Urinary bladder (tissue), 4 donors: ENCODE measurements at places on chromosomes 12 and 14.

DNA sequence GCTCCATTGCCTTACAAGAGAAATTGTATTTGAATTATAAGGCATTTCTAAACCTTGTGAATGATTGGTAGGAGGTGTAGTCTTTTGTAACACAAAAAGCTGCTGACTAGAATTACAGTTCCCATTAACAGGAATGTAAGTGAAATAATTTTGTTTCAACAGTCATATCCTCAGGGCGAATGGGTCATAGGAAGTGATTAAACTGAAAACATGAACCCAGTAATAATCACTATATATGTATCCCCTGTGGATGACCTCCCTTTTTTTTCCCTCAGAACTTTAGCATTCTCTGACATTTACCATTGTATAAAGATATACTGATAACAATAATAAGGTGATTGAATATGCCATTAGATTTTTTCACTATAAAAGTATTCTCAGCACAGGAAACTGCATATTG lies 312.3 kb downstream of the ATP23 start:
- no peak for DNase-seq

GRCh38 chr12:121903202-121903601 lies 14.6 kb downstream of the PSMD9 start:
- no peak for DNase-seq

GRCh38 chr12:132211326-132211725 lies 67.1 kb downstream of the NOC4L start:
- no peak for DNase-seq

- no peak for DNase-seq
Observed at GRCh38 chr12:124743479-124744272, 120.0 kb downstream of the SCARB1 start.

- no peak for DNase-seq
Observed at GRCh38 chr14:74888164-74889158, 6.7 kb downstream of the DLST start.

DNA sequence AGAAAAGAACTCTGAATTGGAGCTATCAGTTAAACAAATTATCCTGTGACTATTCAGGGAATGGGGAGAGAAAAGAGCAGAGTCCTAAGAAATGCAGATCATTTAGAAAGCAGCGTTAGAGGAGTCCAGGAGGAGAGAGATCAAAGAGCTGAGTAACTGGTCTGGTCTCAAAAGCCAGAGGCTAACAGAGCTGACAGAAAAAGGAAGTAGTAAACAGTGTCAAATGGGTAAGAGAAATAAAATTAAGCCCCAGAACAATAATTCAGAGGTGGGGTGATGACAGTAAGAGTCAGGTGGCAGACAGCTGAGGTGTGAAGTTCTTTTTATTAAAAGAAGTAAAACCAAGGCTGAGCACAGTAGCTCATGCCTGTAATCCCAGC lies 19.3 kb downstream of the GXYLT1 start:
- no peak for DNase-seq

- DNase-seq: no peak
Observed at GRCh38 chr12:124327362-124328043, 32.6 kb downstream of the RFLNA start.

- DNase-seq: no peak
Observed at GRCh38 chr14:105533391-105533790, 7.0 kb downstream of the TMEM121 start.

- no peak for DNase-seq
Observed at GRCh38 chr12:92242907-92243306, 97.3 kb upstream of the BTG1 start.
